Breast epithelium (tissue), 4 donors: ENCODE measurements at places on chromosomes 5 and 9. TPM values are rescaled to one million over a fixed set of nuclear protein-coding genes. Genes with fewer than 3 reads are reported as not detected.
A peak's percentile ranks its signal among the peaks of the same experiment; 100 is the strongest.

- H3K27me3 ChIP-seq: no peaks in the 10 kb centered on the region
- no peak for DNase-seq
- no peak overlapping the region for H3K27ac ChIP-seq
- H3K4me1 ChIP-seq: no peaks in the 10 kb centered on the region
- no peaks in the 10 kb centered on the region for H3K36me3 ChIP-seq
These were observed 266.8 kb upstream of the NREP start for GRCh38 chr5:112023766-112024165.

DNA sequence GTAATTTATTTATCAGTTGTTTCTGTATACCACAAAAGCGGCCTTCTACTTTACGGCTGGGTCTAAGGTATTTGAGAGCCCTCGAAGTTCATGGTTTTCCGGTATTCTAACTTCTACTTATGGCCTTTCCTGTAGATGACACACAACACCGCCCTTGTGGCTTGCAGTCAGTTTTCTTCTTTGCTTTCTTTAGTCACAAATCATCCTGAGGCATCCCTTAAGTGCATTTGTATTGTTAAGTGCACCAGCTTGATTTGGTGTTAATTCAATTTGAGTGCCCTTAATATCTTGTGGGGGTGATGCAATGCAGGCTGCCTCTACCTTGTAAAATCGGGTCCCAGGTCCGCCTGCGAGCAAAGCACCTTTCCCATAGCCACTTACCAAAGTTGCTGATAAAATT lies 511.9 kb downstream of the CCDC171 start:
- no peaks in the 10 kb centered on the region for H3K36me3 ChIP-seq
- H3K27me3 ChIP-seq: no peaks in the 10 kb centered on the region
- no peak overlapping the region for H3K4me3 ChIP-seq
- no peak overlapping the region for H3K27ac ChIP-seq

- peak; percentile 51 for DNase-seq
- peak overlapping the region; percentile 74 for H3K4me3 ChIP-seq
- H3K4me1 ChIP-seq: no peaks in the 10 kb centered on the region
- no peaks in the 10 kb centered on the region for H3K27me3 ChIP-seq
- no peaks in the 10 kb centered on the region for H3K36me3 ChIP-seq
- peak overlapping the region; percentile 92 for H3K27ac ChIP-seq
These were observed 32.3 kb downstream of the TNPO1 start for GRCh38 chr5:72848474-72849428.

- H3K4me1 ChIP-seq: peaks cover 2% of the 10 kb centered on the region
- H3K36me3 ChIP-seq: no peaks in the 10 kb centered on the region
- no peak overlapping the region for H3K27ac ChIP-seq
- H3K27me3 ChIP-seq: peaks cover 13% of the 10 kb centered on the region
These were observed 4.8 kb downstream of the NKD2 start for GRCh38 chr5:1013238-1013947.

GRCh38 chr5:134439210-134439654 lies 27.6 kb upstream of the CDKN2AIPNL start:
- H3K27me3 ChIP-seq: no peaks in the 10 kb centered on the region
- H3K27ac ChIP-seq: peak overlapping the region; percentile 82
- peak; percentile 83 for DNase-seq
- peaks cover 13% of the 10 kb centered on the region for H3K4me1 ChIP-seq

GRCh38 chr9:128070874-128071273 lies 2.8 kb downstream of the SLC25A25 start:
- H3K4me3 ChIP-seq: no peak overlapping the region
- H3K27me3 ChIP-seq: no peaks in the 10 kb centered on the region
- H3K36me3 ChIP-seq: no peaks in the 10 kb centered on the region
- DNase-seq: no peak
- peak overlapping the region; percentile 59 for H3K27ac ChIP-seq

GRCh38 chr5:15238006-15238405 lies 262.0 kb upstream of the FBXL7 start:
- H3K27ac ChIP-seq: no peak overlapping the region
- no peak overlapping the region for H3K4me3 ChIP-seq
- no peaks in the 10 kb centered on the region for H3K27me3 ChIP-seq
- no peak for DNase-seq
- H3K4me1 ChIP-seq: no peaks in the 10 kb centered on the region

- H3K4me1 ChIP-seq: no peaks in the 10 kb centered on the region
- H3K36me3 ChIP-seq: no peaks in the 10 kb centered on the region
- no peak overlapping the region for H3K27ac ChIP-seq
- no peak for DNase-seq
- no peaks in the 10 kb centered on the region for H3K27me3 ChIP-seq
These were observed 171.9 kb downstream of the ZNF462 start for GRCh38 chr9:107034831-107035230.

DNA sequence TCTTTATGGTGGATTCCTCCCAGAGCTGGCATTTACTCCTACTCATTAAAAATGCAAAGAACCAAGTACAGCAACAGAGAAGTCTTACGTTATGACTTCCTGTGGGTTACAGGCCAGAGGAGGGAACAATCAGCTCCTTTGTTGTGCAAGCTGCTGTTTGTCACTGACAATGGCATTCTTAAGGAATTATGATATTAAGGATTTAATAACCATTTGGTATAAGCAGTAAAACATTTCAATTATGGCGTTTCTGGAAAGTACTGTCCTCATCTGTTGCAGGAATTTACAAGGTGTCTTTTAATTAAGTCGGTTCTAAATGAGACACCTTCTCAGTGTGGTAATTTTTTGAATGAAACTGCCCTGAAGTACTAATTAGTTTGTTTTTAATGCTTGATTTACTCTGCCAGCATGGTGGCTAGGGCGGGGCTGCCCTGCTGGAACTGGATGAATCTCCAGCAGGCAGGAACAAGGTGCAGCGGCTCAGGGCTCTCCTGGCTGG lies 49.1 kb upstream of the VDAC1 start:
- peak; percentile 85 for DNase-seq
- no peaks in the 10 kb centered on the region for H3K4me1 ChIP-seq
- no peak overlapping the region for H3K4me3 ChIP-seq
- no peaks in the 10 kb centered on the region for H3K27me3 ChIP-seq
- H3K27ac ChIP-seq: peak overlapping the region; percentile 86

DNA sequence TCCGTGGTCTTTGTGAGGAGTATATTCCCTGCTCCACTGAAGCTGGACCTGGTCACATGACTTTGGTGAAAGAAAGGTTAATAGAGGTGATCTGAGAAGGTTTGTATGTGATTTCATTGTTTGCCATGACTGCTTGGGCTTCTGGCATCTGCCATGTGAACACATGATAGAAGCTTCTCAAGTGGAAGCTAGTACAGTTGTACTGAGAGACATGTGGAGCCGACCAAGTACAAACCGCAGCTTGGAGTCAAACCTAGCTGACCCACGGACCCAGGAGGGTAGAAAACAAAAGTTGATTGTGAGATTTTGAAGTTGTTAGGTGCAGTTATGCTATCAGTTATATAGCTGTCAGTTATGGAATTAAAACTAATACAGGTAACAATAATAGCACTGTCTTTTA lies 140.4 kb downstream of the CARTPT start:
- no peak overlapping the region for H3K27ac ChIP-seq
- H3K4me1 ChIP-seq: no peaks in the 10 kb centered on the region
- H3K27me3 ChIP-seq: no peaks in the 10 kb centered on the region
- no peak for DNase-seq
- no peaks in the 10 kb centered on the region for H3K36me3 ChIP-seq
- no peak overlapping the region for H3K4me3 ChIP-seq

DNA sequence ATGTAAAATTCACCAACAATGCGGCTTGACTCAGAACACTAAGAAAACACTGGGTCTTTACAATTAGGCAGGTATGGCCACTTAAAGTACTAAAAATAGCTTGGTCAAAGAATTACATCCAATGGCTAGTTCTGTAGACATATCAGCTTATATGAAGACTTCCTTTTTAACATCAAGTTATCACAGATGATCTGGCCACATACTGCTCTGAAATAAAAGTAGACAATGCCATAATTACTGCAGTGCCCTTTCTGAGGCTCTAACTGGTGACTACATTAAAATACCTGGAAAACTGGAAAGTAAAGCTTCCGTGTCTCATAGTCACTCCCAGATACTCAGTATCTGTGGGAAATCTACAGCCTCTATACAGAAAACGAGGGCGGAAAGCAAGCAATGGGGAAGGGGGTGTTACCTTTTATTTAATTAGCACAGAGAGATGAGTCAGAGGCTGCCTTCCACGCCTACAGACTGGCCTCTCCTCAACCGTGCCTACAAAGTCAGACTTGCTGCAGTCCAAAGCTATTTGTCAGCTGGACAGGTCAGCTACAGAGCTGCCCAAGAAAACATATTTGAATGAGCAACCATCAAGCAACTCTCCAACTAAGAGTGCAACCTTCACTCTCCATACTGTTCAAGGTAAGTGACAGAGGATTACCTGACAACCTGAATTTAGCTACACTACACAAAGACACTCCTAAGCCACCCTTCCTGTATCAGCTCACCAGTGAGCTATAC lies 8.7 kb downstream of the SERINC5 start:
- peak; percentile 48 for DNase-seq
- no peaks in the 10 kb centered on the region for H3K27me3 ChIP-seq
- no peak overlapping the region for H3K4me3 ChIP-seq
- no peaks in the 10 kb centered on the region for H3K36me3 ChIP-seq

The LRRC70 gene
- 6.4 TPM for total RNA-seq

The PHF2 gene
- 26.9 TPM for total RNA-seq

The SOX30 gene
- 0.16 TPM for total RNA-seq

The IFNK gene
- total RNA-seq: not detected

The CERT1 gene
- total RNA-seq: 42.1 TPM

The TLN1 gene
- 215 TPM for total RNA-seq

The BNC2 gene
- 15.8 TPM for total RNA-seq

The IRGM gene
- total RNA-seq: 0.80 TPM
